ENCODE measurements at places on chromosomes 4 and X. TPM values are rescaled to one million over a fixed set of nuclear protein-coding genes. Genes with fewer than 3 reads are reported as not detected.

DNA sequence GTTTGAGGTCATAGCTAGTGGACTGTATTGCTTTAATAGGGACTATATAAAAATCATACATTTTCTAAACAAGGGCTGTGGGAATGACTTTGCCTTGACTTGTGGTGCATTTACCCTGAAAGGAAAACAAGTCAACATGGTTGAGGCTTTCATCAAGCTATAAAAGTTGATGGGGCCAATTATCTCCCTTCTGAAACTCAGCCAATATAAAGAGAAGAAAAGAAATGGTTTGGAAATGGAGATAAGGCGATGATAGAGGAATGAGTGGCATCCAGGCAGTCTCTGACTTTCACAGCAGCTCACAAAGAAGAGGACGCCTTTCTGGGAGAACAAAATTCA is 118.7 kb downstream of the SMARCA1 start:
- no peak for DNase-seq

- DNase-seq, result no peak
Measured at GRCh38 chr4:3759236-3759635, 6.9 kb upstream of the ADRA2C start.

Gene GCNA
- total RNA-seq, result 6.7 TPM

DNA sequence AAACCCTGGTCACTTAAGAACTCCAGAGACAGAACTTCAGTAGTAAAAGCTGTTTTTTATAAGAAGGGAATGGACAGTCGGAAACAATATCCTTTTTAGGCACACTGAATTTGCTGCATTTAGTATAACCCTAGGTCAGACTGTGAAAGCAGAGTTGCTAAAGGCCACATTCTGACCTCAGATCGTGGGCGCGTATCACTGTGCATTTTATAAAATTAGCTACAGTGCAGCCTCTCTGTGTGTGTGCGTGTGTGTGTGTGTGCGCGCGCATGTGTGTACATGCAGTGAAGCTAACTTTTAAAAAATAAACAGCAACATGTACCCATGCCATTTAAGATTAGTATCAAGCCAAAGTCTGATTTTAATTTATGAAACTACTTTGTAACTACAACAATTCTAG is 8.0 kb downstream of the ZNF827 start:
- DNase-seq, result no peak

GRCh38 chrX:13816643-13817627 is at the start of gene GPM6B:
Gene GPM6B (minus strand): TSS chrX:13817093. CDS start chrX:13816904, 189 bp downstream.
- DNase-seq, result no peak

- no peak for DNase-seq
Measured at GRCh38 chr4:107071108-107071507, 35.0 kb upstream of the DKK2 start.

DNA sequence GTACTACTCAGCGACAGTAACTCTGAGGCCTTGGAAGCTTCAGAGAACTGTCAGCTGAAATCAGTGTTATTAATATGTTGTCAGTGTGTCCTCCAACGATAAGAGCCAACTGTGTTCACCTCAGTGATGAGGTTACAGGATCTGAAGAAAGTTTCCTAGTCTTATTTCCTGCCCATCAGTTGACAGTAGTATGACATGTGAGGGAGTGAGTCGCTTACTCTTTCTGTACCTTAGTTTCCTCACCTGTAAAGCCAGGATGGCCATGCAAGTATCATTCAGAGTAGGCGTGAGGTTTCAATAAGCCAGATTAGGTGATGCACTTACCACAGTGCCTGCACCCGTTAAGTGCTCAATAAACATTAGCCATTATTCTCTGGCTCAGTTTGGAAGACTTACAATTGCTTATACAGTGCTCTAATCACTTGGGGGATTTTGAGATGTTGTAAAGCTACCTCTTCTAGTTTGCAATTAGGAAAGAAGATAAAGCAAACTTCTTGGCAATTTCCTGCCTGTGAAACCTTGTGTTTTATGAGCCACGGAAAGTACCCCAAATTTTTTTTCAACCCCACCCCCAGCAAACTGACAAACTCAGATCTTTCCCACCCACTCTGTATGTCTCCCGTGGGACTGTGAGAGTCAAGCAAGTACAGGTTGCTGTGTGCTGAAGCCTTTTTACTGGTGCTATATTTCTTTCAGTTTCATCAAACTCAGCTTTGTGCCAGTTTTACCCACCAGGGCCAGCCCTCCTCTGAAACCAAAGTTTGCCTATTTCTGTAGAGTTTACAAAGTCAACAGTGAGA is 62.2 kb downstream of the ANXA3 start:
- no peak for DNase-seq

- DNase-seq, result no peak
Measured at GRCh38 chr4:173490256-173490655, 39.8 kb downstream of the HAND2 start.

DNA sequence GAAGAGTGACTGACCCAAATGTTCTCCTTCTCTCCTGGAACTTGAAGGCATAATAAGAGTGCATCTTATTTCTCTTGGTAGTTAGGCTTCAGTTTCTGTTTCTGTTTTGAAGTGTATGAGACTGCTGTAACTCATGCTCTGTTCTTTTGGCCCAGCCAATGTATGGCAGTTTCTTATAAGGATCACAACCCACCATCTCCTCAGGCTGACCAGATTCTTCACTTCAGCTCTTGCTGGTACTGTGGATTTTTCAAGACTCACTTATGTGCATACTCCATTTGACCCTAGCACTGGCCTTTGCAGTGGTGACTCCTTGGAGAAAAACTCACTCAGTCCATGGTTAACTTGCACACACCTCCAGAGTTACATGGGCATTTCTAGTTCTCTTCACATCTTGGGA is 9.6 kb upstream of the YTHDC1 start:
- no peak for DNase-seq

DNA sequence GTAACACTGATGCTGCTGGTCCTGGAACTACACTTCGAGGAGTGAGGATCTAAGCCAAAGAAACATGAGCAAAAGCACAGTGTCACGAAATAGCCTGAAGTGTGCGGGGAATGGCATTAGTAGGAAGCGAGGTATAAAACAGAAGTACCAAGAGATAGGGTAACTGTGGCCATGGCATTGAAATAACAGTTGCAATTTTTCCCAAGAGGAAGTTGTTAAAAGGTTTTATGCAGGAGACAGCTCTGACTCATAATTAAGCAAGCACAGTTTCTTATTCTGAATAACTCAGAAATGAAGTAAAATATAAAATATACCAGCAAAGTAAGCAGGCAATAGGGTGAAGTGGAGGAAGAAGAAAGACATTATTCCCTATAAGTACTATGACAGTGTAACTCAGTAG is 90.3 kb upstream of the TMEM150C start:
- no peak for DNase-seq

DNA sequence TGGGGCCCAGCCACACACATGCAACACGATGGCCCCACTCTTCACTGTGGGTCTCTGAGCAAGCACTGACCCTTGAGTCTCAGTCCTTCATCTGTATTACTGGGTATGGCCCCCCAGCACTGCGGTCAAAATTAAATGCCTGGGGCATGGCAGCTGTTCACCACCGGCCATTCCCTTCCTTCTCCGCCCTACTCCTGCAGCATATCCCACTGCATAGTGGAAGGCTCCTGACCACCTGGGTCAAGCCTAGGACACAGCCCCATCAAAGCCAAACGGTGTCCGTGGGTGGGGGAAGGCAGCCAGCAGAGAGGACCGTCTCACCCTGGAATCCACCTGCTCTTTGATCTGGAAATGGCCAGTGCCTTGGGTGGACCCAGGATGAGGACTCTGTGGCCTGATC is 30.7 kb downstream of the PPP2R2C start:
- DNase-seq, result no peak

- DNase-seq, result no peak
Measured at GRCh38 chrX:69177511-69178162, 12.4 kb upstream of the PJA1 start.

DNA sequence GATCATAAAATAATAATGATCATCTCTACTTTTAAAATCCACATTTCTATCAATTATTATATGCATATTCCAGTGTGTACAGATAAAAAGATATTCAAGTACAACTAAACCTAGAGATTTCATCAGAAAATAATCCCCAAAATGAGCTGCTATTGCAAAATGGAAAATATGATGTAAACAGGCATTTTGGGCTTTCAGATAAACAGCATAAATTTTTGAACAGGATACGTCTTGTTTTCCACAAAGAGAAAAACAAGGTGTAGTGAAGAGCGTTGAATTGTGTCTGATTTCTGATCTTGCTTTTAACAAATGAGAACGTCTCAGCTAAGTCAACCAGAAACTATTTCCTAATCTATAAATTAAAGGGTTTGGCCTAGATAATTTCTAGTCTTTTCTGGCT is 349.6 kb upstream of the FTHL17 start:
- DNase-seq, result no peak

Gene RIPPLY1
- total RNA-seq, result not detected

Gene PDLIM3
- total RNA-seq, result not detected

Gene FAAH2
- total RNA-seq, result 1.1 TPM

Gene SSX3
- not detected for total RNA-seq

DNA sequence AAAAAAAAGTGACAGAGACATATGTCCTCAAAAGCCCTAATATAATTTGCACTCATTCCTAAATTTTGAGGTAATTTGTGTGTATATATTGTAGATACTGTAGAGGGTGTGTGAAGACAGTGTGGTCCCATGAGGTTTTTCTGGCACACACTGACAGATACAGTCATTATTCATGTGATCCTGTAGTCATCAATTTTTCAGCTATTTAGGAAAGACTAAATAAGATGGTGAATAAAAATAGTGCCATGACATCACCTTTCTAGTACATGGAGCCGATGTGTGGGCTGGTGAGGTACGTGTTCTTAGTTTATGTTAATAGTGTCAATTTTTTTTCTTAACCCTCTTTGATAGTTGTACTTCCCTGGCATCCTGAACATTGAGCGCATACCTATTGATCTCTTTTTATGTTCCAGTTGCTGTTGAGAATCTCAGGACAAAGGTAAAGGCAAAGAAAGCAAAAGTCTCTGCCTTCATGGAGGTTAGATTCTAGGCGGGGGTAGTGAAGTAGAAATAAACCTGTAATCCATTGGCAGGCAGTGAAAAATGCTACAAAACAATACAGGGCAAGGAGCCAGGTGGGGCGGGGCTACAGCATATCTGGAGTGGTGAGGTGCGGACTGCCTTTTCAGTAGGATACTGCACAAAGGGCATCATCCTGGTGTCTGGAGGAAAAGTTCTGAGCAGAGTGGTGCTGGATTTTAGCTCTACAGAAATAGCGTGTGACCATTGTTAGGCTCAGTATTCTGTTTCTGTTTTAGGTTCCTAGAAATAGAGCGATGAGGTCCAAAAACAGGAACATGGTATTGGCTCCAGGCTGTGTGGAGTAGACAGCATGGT is 93.8 kb downstream of the ARHGAP10 start:
- no peak for DNase-seq

Measured in activated CD8-positive, alpha-beta memory T cell treated with anti-CD3 and anti-CD28 coated beads, Interleukin-2, amount 10 ng/mL, durations not matched to agents 7 days and 5 days (primary cell).